Foreskin keratinocyte (primary cell): ENCODE measurements at places on chromosomes 13 and 19. TPM values are rescaled to one million over a fixed set of nuclear protein-coding genes. Genes with fewer than 3 reads are reported as not detected.

The PVR gene
- polyA plus RNA-seq, result 36.3 and 36.4 TPM in 2 replicates

The PRR20D gene
- not detected in 2 replicates for polyA plus RNA-seq

The FXYD1 gene
- 0.67 and 0.81 TPM in 2 replicates for polyA plus RNA-seq

GRCh38 chr19:56670961-56671612 is 470 bp downstream of the ZNF835 start:
- DNase-seq, result no peak

DNA sequence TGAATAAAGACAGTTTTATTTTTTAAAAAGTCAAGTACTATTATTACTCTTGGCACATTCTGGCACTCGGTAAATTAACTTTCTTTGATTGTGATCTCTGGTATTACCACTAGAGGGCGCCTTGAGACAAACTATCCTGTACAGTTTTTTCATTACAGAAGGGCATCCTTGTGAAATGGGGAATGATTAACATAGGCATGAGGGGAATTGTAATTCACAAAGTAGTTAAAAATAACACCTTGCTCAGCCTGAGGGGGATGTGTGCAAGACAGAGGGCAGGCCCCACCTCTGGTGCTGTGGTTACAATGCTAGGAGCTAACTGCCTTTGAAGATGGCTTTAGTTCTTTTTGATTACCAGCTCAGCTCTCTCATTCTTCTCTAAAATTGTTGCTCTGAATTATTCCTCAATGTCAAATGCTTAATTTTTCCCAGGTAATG is 24.2 kb upstream of the C1QTNF9B start:
- DNase-seq, result peak; percentile 49

- DNase-seq, result no peak
Observed at GRCh38 chr19:33192010-33192409, 2.1 kb upstream of the LRP3 start.

DNA sequence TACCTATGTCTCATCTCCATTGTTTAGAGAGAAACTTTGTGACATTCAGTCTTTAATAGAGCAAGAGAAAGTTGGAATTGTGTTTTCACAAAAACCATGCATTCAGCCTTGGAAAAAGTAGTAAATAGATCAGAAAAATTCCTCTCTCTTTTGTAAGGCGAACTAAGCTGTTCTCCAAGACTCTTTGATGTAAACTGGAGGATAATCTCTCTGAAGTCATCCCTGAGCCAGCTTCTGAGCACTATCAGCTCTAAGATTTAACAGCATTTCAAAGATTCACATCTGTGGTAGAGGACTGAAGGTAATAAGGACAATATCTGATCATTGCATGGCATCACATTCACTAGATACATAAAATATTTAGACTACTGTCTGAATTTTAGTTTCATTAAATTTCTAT is 904.6 kb upstream of the ATXN8OS start:
- no peak for DNase-seq
